Activated CD4-positive, alpha-beta T cell treated with anti-CD3 and anti-CD28 coated beads for 1 hour (primary cell): ENCODE measurements at places on chromosomes 2 and 18.

- no peak for DNase-seq
Observed at GRCh38 chr2:62147610-62148301, 48.2 kb upstream of the B3GNT2 start.

DNA sequence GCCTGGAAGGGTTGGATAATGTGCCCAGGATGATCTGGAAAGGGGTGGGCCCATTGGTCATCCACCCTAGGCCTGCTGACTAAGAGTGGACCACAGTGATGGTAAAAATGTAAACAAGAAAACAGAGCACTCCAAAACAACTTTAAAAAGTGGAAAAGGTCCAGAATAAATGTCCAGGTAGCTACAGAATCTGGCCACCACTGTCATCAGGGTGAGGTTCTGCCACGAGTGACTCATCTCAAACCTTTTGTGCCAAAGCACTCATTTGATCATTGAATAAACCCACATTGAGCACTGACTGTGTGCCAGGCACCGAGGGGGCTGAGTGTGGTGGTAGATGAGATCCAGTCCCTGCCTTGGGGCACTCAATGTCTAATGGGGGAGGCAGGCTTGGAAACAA, 64.9 kb downstream of the EMX1 start:
- no peak for DNase-seq

DNA sequence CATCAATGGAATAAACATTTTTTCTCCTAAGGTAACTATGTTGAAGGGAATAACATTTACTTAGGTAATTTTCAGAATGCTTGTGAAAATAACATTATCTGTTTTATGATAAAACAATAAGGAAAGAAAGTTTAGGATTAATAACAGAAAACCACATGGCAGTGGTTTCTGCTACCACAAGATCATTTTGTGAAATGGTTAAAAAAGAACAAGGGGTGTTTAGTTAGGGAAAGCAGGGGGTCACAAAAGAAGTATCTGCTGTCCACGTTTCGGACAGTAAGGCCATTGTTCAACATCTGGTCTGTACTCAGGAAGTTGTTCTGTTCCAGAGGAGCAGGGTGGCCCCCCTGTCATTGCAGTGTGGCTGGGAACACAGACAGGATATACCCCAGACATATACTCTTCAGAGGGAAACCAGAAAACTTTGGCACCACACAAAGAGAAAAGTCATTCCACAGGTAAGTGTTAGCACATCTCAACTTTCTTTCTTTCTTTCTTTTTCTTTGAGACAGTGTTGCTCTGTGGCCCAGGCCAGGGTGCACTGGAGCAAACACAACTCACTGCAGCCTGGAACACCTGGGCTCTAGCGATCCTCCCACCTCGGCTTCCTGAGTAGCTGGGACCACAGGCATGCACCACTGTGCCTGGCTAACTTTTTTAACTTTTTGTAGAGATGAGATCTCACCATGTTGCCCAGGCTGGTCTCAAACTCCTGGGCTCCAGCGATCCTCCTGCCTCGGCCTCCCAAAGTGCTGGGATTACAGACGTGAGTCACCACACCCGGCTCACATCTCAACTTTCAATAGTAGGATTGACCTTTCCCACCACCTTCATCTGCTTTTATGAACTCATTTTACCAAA, 14.8 kb upstream of the ARL5A start:
- DNase-seq: no peak

GRCh38 chr18:52481116-52481515, 141.1 kb downstream of the DCC start:
- no peak for DNase-seq

- DNase-seq: no peak
Observed at GRCh38 chr2:159118859-159119500, 150.5 kb downstream of the TANC1 start.

GRCh38 chr2:187459256-187459655, 11.2 kb upstream of the CALCRL start:
- DNase-seq: no peak

DNA sequence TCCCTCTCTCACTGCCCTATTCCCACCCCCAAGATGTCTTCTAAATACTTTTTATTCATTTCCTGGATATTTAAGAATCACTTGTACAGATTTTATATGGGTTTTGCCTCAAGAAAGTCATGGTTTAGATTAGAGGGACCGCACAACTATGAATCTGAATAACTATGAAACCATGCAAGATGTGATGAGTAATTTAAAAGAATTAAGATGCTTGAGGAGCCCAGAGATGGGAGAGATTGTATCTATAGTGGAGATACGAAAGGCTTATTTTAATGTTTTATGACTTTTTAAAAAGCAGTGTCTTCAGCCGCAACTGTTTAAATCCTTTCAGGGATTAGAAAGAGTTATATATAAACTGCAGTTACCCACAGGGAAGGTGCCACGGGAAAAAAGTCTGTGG, 324.1 kb downstream of the LPIN1 start:
- no peak for DNase-seq

DNA sequence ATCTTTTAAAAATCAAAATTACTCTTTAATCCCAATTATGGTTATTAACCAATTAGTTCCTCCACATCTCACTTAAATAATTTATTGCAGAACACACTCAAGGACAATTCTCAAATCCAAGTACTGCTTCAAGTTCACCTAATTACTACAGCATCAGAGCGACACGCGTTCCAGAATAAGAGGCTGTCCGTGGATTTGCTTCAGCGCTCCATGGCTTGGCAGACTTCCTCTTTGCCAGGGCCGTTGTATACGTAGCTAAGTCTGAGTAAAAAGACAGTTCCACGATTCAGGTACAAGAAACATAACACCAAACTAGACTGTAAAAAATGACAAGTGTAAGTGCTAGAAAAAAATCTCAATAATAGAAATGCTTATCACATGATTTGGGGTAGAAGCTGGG, 153.2 kb upstream of the MYT1L start:
- DNase-seq: no peak

DNA sequence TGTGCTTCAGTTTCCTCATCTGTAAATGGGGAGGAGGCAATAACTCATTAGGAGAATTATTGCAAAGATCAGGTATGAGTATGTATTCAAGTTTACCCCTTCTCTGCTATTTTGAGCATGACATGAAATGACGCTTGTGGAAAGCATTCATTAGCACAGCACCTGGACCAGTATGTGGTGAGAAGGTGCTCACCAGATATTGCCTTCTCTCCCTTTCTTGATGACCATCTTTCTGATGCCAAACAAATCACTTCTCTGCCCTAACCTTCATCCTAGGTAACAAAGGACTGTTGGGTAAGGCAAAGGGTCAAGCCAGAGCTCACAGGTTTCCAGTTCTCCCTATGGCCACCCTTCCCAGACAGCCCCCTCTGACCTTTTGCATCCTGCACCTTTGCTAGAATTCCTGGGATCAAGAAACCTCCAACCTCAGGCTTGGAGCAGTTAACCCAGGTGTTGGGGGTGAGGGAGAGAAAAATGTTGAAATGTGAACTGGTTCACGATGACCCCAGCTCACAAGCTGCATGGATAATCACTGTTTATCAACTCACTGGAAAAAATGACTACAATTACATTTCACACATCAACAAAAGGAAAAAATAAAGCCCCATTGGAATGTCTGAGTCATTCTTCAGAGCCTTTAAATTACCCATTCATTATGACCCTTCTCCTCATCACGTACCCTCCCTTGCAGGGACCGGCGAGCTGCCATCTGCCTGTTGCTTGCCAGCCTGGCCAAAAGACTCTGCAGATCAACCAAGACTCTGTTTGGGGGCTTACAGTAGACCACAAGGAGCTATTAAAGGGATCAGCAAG, 41.6 kb downstream of the LBH start:
- DNase-seq: no peak

GRCh38 chr18:61892683-61893308, at the start of gene RNF152:
TSS of gene RNF152 (minus strand) at chr18:61893007. CDS start at chr18:61816463, 76,544 bp downstream.
- DNase-seq: no peak

- no peak for DNase-seq
Observed at GRCh38 chr2:231935207-231935524, 9.0 kb upstream of the NPPC start.

DNA sequence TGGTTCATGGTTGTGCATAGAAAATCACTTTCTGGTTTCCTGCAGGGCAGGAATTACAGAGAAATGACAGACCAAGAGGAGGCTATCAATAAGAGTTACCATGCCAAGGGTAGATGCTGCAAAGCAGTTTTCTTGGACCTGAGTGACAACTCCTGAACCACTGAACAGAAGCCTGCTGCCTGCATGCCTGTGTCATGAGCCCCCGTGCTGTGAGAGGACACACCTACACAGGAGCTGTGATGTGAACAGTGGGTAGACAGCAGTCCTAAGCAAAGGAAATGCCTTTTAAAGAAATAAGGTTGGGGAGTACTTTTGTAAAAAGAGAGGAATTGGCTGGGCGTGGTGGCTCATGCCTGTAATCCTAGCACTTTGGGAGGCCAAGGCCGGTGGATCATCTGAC, 54.2 kb upstream of the CREB1 start:
- no peak for DNase-seq

DNA sequence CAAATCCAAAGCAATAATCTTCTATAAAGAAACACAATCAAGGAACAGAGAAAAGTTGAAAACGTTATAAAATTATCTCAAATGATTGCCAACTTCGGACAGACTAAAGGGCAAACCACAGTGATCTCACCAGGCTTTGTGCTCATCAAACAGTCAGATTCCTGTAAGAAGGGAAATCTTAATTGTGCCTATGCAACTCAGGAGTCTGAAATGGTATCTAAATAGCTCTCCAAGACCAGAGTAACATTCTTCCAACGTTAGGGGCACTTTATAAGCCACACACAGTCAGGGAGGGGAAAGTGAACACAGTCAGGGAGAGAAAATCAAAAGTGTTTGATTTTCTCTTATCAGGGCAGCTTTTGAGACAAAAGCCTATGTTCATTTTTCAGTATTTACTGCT, 29.4 kb downstream of the PLEKHM3 start:
- no peak for DNase-seq

GRCh38 chr18:3129053-3129864, 90.5 kb downstream of the MYOM1 start:
- DNase-seq: peak; percentile 68

GRCh38 chr18:58726671-58727070, 55.4 kb downstream of the MALT1 start:
- DNase-seq: no peak

DNA sequence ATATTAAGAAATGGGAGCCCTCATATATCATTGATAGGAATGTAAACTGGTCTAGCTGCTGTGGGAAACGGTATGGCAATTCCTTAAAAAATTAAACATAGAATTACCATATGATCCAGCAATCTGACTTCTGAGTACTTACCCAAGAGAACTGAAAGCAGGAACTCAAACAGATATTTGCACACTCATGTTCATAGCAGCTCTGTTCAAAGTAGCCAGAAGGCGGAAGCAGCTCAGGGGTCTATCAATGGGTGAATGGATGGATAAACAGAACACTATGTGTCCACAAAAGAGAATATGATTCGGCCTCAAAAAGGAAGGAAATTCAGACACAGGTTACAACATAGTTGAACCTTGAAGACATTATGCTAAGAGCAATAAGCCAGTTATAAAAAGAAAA, 135.7 kb upstream of the NDUFV2 start:
- no peak for DNase-seq
